Naive thymus-derived CD4-positive, alpha-beta T cell (primary cell): ENCODE measurements at places on chromosomes 11 and 22. TPM values are rescaled to one million over a fixed set of nuclear protein-coding genes. Genes with fewer than 3 reads are reported as not detected.

TRIM6 gene
- not detected for total RNA-seq

EED gene
- total RNA-seq, result 60.9 and 62.4 TPM in 2 replicates

ARRB1 gene
- 64.5 TPM for total RNA-seq

C22orf31 gene
- not detected for total RNA-seq
